ENCODE measurements at places on chromosomes 11 and 22.

DNA sequence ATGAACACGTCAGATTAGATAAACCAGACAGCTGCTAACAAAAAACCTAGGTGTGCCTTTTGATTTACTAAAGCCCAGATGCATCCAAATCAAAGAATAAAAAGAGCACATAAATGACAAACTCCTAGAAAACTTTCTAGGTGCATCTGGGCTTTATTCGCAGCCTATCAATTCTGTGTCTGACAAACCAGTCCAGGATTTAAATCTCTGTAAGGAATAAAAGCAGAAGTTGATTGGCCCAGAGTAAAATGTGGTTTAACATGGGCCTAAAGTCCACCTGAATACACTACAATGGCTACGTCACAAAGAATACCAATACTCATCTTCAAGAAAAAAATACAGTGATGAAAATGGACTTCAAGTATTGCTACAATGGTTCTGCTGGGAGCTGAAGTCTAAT, 66.8 kb downstream of the SOX6 start:
- DNase-seq: no peak

- peak; percentile 55 for DNase-seq
These were observed 464 bp upstream of the CECR2 start for GRCh38 chr22:17368554-17369438.

- DNase-seq: no peak
These were observed 132.4 kb downstream of the MN1 start for GRCh38 chr22:27668828-27669797.

- DNase-seq: no peak
These were observed 34.4 kb downstream of the CYP2R1 start for GRCh38 chr11:14857621-14858020.

- DNase-seq: no peak
These were observed at the start of gene IFITM1 for GRCh38 chr11:313787-314553. Gene IFITM1, plus strand, starts transcription at chr11:314040. Its CDS starts 131 bp downstream, at chr11:314171.

DNA sequence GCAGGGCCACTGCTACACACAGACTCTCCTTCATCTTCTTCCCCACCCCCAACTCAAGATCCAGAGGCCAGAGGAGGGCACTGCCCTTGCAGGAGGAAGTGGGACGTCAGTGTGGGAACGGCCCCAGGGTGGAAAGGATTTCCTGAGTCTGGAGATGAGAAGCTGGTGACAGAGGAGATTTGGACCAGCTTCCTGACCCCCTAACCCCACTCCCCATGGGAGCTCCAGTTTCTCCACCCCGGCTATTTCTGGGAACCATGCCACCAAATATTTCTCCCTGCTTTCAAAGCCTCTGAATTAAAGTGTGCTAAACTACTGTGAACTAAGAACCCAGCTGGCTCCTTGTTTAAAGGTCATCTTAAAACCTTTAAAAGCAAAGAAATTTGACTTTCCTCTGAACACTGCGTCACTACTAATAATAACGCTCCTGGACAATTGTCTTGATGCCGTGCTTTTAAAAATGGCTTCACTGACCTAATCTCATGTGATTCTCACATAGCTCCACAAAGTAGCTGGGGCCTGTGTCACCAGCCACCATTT, 46.6 kb downstream of the CWC15 start:
- no peak for DNase-seq
